ENCODE measurements at places on chromosomes 4 and X. TPM values are rescaled to one million over a fixed set of nuclear protein-coding genes. Genes with fewer than 3 reads are reported as not detected.

The ATP1B4 gene
- total RNA-seq, result not detected

The PDCL2 gene
- not detected for total RNA-seq

The MAGEA1 gene
- total RNA-seq, result not detected

The GNRHR gene
- total RNA-seq, result not detected

The CWH43 gene
- not detected for total RNA-seq

The RADX gene
- total RNA-seq, result 7.6 TPM

The CYTL1 gene
- total RNA-seq, result 1.5 TPM

The MAGEC3 gene
- not detected for total RNA-seq

The MAGEC2 gene
- total RNA-seq, result not detected

The SLC10A4 gene
- not detected for total RNA-seq

The ABCG2 gene
- 1.8 TPM for total RNA-seq

The HSFX2 gene
- total RNA-seq, result not detected

The XAGE2 gene
- total RNA-seq, result not detected

The POLN gene
- 5.3 TPM for total RNA-seq

The AKAP4 gene
- not detected for total RNA-seq

The SYTL5 gene
- 0.89 TPM for total RNA-seq

The TMPRSS11A gene
- not detected for total RNA-seq

The FAAH2 gene
- total RNA-seq, result under 0.01 TPM

The POU4F2 gene
- not detected for total RNA-seq

The CSN1S1 gene
- not detected for total RNA-seq

The TRIM75 gene
- not detected for total RNA-seq

The DACH2 gene
- not detected for total RNA-seq

The FAM241A gene
- 0.59 TPM for total RNA-seq

The XK gene
- total RNA-seq, result under 0.01 TPM

The PPARGC1A gene
- not detected for total RNA-seq

The BEND2 gene
- total RNA-seq, result not detected

The SUPT20HL1 gene
- under 0.01 TPM for total RNA-seq

The F8 gene
- 2.4 TPM for total RNA-seq

The TLL1 gene
- total RNA-seq, result under 0.01 TPM

The FOXO4 gene
- total RNA-seq, result 3.5 TPM

The VGLL1 gene
- total RNA-seq, result not detected

The MSMO1 gene
- 367 TPM for total RNA-seq

The CACNA1F gene
- not detected for total RNA-seq

The YY2 gene
- total RNA-seq, result 2.1 TPM

The MAGEA4 gene
- total RNA-seq, result not detected

The FAM120C gene
- total RNA-seq, result 4.2 TPM

The MGARP gene
- 46.9 TPM for total RNA-seq

The XPNPEP2 gene
- total RNA-seq, result not detected

The CFAP47 gene
- total RNA-seq, result not detected

The LRIT3 gene
- total RNA-seq, result under 0.01 TPM

The TMPRSS11D gene
- not detected for total RNA-seq

The CHRNA9 gene
- total RNA-seq, result not detected

The FAM47E gene
- 0.59 TPM for total RNA-seq

The SORBS2 gene
- 15.8 TPM for total RNA-seq

The MTTP gene
- total RNA-seq, result 0.30 TPM

The JCHAIN gene
- total RNA-seq, result not detected

The ABCE1 gene
- total RNA-seq, result 121 TPM

The SLC26A1 gene
- total RNA-seq, result 0.09 TPM
